ENCODE measurements at places on chromosomes 3 and 15.

DNA sequence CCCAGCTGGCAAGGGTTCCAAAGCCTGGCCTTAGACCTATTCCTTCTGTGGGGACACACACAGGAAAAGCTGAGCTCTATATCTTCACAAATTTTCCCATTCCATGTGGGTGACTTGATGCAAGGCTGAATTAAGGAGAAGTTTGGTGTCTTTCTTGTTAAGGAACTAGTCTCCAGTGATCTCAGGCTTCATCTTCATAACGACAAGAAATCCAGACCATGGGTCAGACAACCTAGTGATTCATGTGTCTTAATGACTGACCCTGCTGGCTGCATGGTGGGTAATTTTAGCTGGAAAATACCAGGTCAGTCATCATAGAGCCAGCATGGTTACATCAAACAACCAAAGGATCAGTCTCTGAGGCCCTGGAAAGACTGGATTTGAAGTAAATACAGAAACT lies 112.7 kb upstream of the SLC4A7 start:
- DNase-seq: no peak

- no peak for DNase-seq
These were observed 9.9 kb upstream of the KNL1 start for GRCh38 chr15:40584191-40584590.

DNA sequence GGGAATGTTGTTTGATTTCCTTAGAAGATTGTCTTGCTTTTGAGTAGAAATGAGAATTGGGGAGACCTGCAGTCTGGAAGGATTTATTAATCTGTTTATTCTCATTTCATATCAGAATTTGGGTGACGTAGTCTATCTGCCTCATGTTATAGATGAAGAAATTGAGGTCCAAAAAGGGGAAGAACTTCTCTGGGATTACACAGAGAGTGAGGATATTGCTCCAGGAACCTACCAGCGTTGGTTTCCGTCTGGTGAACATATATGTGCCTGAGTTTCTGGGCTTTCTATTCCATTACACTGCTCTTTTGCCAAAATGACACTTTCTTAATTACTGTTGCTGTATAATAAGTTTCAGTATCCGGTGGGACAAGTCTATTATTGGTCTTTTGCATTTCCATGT lies 51.8 kb downstream of the CTDSPL start:
- DNase-seq: no peak

- no peak for DNase-seq
These were observed 297.0 kb upstream of the EPHA3 start for GRCh38 chr3:88810455-88810854.

DNA sequence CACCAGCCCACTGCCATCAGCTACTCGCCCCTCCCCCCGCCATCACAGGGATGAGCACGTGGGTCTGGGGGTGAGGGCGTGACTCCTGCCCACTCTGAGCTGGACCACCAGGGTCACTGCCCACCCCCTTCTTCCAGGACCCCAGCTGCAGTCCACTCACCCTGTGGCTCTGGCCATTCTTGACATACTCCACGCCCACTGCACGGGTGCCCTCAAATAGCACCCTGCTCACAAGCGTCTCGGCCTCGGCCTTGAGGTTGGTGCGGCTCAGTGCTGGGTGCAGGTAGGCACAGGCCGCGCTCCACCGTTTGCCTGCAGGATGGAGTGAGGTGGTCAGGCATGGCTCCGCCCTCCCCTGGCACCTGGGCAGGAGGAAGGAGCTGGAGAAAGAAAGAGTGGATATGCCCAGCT lies 23.9 kb downstream of the CHDH start:
- no peak for DNase-seq

GRCh38 chr3:38281895-38282686 lies at the start of gene SLC22A14:
Gene SLC22A14, plus strand, starts transcription at chr3:38282294. Its CDS starts 23,733 bp downstream, at chr3:38306027.
- no peak for DNase-seq

GRCh38 chr15:95295896-95296625 lies 1034.4 kb upstream of the NR2F2 start:
- DNase-seq: no peak

GRCh38 chr3:124094496-124094895 lies 102.6 kb upstream of the ROPN1 start:
- no peak for DNase-seq

DNA sequence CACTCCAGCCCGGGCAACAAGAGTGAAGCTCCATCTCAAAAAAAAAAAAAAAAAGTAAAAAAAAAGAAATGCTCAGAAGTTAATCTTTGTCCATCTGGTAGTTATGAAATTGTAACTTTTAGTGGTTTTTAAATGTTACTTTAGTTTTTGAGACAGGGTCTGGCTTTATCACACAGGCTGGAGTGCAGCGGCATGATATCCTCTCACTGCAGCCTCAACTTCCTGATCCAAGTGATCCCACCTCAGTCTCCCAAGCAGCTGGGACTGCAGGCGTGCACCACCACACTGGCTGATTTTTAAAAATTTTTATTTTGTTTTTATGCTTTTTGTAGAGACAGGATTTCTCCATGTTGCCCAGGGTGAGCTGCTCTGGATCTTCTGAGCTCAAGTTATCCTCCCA lies 1.3 kb downstream of the RNU5B-1 start:
- peak; percentile 82 for DNase-seq

GRCh38 chr3:183572935-183573334 lies 17.4 kb upstream of the KLHL6 start:
- no peak for DNase-seq
